Posterior vena cava (tissue), 2 donors: ENCODE measurements at places on chromosomes 1 and 21. TPM values are rescaled to one million over a fixed set of nuclear protein-coding genes. Genes with fewer than 3 reads are reported as not detected.

Gene SLC9C2
- total RNA-seq, result not detected

Gene RCSD1
- total RNA-seq, result 14.1 TPM

Gene SEC16B
- total RNA-seq, result 4.9 TPM

Gene KIF21B
- 2.6 TPM for total RNA-seq

Gene RGSL1
- total RNA-seq, result not detected

Gene GPR89A
- total RNA-seq, result 15.1 TPM

Gene PRAMEF12
- total RNA-seq, result not detected

Gene TMEM269
- not detected for total RNA-seq
